Right atrium auricular region (tissue), 2 donors: ENCODE measurements at places on chromosomes 7 and 10. TPM values are rescaled to one million over a fixed set of nuclear protein-coding genes. Genes with fewer than 3 reads are reported as not detected.

GRCh38 chr10:690372-691161 lies 1.1 kb upstream of the DIP2C start:
- peak overlapping the region; percentile 87 for H3K27ac ChIP-seq
- H3K36me3 ChIP-seq, result no peaks in the 10 kb centered on the region
- DNase-seq, result no peak
- peak overlapping the region; percentile 43 for H3K4me3 ChIP-seq
- no peaks in the 10 kb centered on the region for H3K4me1 ChIP-seq

- H3K4me3 ChIP-seq, result no peak overlapping the region
- no peak for DNase-seq
- no peaks in the 10 kb centered on the region for H3K36me3 ChIP-seq
- no peaks in the 10 kb centered on the region for H3K4me1 ChIP-seq
Measured at GRCh38 chr10:111716032-111716431, 467.5 kb downstream of the GPAM start.

DNA sequence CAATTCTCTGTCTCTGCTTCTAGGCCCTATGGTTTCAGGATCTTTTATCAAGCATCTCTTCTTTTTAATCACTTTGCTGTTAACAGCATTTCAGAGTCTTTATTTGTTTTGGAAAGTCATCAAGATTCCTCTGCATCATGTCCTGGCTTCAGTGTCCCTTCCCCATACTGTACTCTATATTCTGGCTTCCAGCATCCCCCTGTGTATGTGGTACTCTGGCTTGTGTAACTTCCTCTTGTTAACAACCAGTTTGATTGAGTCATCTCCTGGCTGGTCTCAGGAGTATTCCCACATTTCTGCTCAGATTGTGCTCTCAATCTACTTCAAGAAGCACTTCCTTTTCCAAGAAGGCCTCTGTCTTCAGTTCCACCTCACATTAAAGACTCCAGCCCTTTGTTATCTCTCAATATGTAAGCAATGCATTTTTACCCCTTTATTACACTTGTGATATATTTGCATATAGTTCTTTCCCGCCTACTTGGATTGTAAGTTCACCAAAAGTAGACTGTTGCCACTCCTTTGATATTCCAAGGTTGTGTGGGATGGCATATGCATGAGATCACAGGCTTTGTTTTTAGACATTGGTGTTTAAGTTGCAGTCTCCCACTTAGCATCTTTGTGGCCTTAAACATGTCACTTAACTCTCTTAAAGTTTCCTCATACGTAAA lies 15.1 kb upstream of the ATE1 start:
- H3K4me3 ChIP-seq, result no peak overlapping the region
- H3K4me1 ChIP-seq, result no peaks in the 10 kb centered on the region
- no peak for DNase-seq
- H3K36me3 ChIP-seq, result no peaks in the 10 kb centered on the region

DNA sequence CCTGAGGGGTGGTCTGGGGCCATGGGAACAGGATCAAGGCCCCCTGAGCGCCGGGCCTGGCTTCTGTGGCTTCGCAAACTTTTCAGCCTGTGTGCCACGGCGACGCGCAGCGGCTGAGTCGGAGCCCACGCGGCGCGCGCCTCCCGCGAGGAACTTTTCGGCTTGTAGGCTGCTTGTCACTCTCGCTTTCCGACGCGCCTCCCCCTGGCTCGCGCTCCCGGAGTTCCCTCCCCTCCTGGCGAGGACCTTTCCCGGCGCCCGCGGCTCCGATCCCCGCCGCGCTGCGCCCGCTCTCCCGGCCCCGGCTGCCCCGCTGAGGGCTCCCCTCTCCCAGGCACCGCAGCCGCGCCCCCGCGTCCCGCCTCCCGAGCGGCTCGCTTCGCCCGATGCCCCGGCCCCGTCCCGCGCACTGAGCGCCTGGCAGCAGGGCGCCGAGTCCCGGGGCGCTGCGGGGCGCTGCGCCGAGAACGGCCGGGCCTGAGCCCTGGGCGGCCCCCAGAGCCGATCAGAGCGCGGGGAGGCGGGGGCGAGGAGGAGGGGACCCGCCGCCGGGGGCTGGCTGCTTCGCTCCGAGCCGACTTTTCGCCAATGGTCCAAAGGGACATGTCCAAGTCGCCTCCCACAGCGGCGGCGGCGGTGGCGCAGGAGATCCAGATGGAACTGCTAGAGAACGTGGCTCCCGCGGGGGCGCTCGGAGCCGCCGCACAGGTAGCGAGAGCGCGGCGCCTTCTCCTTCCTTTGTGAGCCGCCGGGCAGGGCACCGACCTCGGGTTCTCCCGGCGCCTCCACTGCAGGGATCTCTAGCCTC lies at the start of gene CACNB2:
Gene CACNB2 (plus strand): TSS at position 276 of the 808 bp plus-strand sequence.
- no peak for DNase-seq
- peaks cover 13% of the 10 kb centered on the region for H3K4me1 ChIP-seq
- H3K36me3 ChIP-seq, result no peaks in the 10 kb centered on the region
- peak within 1 kb of the TSS; percentile 85 for H3K27ac ChIP-seq
- no peaks in the 10 kb centered on the region for H3K27me3 ChIP-seq

The DYDC2 gene
- total RNA-seq, result not detected

DNA sequence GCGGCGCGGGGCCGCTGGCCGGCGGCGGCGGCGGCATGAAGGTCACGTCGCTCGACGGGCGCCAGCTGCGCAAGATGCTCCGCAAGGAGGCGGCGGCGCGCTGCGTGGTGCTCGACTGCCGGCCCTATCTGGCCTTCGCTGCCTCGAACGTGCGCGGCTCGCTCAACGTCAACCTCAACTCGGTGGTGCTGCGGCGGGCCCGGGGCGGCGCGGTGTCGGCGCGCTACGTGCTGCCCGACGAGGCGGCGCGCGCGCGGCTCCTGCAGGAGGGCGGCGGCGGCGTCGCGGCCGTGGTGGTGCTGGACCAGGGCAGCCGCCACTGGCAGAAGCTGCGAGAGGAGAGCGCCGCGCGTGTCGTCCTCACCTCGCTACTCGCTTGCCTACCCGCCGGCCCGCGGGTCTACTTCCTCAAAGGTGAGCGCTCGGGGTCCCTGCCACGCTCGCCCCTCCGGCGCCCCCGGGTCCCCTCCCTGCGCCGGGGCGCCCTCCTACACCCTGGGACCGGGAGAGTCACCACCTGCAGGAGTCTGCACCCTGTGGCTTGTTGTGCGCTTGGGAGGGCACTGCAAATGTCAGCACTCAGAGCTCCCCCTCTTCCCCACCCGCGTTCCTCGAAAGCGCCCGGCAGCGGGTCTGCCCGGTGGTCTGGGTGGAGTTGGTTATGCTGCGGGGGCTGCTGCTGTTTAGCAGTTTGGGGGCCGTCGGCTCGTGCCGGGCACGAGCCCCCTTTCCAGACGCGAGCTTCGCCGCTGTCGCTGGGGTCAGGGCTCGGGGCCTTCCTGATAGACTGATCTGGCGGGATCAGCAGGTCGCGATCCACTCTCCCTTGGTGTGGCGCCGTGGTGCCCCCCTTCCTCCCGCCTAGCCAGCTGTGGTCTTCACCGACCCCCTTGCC lies 627 bp downstream of the DUSP5 start:
- H3K36me3 ChIP-seq, result no peaks in the 10 kb centered on the region
- peak overlapping the region; percentile 97 for H3K27ac ChIP-seq
- no peaks in the 10 kb centered on the region for H3K4me1 ChIP-seq

The RAPGEF5 gene
- 32.5 TPM for total RNA-seq

DNA sequence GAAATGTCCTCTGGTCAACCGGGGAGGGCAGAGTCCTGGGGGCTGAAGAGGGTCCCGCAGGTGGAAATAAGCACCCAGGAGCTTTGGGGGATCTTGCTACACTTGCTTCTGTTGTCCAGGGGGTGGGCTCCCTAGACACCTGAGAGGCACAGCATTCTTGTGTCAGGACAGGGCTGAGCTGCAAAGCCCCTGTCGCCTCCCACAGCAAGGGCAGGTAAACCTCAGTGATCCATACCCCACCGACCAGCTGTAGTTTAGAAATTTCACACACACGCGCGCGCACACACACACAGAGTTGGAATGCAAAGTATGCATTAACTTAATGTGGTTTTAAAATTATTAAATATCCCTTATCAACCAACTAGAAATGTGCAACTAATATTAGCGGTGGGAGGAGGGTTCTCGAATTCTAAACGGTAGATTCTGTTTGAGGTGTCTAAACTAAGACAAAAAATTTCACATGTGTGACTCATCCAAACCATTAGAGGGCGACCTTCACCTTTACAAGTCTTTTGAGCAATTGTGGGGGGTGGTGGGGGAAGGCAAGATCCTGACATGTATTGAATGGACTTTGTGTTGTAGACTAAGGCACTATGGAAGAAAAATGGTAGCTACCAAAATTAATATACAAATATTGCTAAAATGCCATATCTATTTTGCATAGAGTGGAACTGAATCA lies 34.3 kb upstream of the PTF1A start:
- H3K4me3 ChIP-seq, result no peak overlapping the region
- no peaks in the 10 kb centered on the region for H3K27me3 ChIP-seq
- H3K36me3 ChIP-seq, result no peaks in the 10 kb centered on the region
